Activated naive CD8-positive, alpha-beta T cell treated with anti-CD3 and anti-CD28 coated beads, Interleukin-2, amount 50 U/mL, for 16 hours (primary cell): ENCODE measurements at places on chromosomes 12 and 14.

DNA sequence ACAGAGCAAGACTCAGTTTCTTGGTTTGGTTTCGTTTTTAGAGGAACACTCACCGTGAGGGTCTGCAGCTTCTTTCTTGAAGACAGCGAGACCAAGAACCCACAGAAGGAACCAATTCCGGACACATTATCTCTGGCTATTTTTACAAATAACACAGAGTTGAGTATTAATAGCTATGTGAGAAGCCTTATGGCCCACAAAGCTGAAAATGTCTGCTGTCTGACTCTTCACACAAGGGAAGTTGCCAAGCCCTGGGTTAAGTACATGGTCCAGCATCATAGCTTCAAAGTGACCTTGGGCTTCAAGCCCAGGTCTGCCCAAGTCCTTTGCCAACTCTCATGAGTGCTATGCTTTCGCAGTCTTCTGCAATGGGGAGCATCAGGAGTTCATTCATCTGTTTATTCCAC lies 2.6 kb upstream of the LGMN start:
- DNase-seq, result no peak

DNA sequence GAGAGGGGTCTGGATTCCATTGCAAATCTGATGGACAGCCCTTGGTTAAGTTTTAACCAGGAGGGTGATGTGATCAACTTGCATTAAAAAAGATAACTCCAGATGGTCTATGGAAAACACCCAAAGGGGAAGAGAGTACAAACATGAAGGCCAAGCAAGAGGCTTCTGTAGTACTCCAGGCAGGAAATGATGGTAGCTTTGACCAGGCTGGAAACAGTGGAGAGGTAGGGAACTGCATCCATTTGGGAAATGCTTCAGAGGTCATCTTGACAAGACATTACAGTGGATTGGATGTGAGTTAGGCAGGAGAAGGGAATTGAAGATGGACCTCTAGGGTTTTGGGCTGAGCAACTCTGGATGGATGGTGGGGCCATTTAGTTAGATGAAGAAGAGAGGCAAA lies 391.1 kb downstream of the IPO8 start:
- no peak for DNase-seq

- DNase-seq, result no peak
These were observed 8.5 kb downstream of the ZFP36L1 start for GRCh38 chr14:68784226-68784910.

GRCh38 chr12:89883630-89884389 lies 175.2 kb upstream of the ATP2B1 start:
- no peak for DNase-seq
